Frontal cortex (tissue), 4 donors: ENCODE measurements at places on chromosomes 7 and 10. TPM values are rescaled to one million over a fixed set of nuclear protein-coding genes. Genes with fewer than 3 reads are reported as not detected.

The ZC3HAV1L gene
- total RNA-seq, result 5.7 TPM

The HTR5A gene
- 2.9 TPM for total RNA-seq

- no peak for DNase-seq
Measured at GRCh38 chr10:71392292-71392691, 4.4 kb upstream of the CDH23 start.

- DNase-seq, result no peak
Measured at GRCh38 chr7:137127806-137128205, 215.7 kb downstream of the PTN start.

GRCh38 chr7:47211519-47211973 is 370.4 kb downstream of the TNS3 start:
- DNase-seq, result no peak

DNA sequence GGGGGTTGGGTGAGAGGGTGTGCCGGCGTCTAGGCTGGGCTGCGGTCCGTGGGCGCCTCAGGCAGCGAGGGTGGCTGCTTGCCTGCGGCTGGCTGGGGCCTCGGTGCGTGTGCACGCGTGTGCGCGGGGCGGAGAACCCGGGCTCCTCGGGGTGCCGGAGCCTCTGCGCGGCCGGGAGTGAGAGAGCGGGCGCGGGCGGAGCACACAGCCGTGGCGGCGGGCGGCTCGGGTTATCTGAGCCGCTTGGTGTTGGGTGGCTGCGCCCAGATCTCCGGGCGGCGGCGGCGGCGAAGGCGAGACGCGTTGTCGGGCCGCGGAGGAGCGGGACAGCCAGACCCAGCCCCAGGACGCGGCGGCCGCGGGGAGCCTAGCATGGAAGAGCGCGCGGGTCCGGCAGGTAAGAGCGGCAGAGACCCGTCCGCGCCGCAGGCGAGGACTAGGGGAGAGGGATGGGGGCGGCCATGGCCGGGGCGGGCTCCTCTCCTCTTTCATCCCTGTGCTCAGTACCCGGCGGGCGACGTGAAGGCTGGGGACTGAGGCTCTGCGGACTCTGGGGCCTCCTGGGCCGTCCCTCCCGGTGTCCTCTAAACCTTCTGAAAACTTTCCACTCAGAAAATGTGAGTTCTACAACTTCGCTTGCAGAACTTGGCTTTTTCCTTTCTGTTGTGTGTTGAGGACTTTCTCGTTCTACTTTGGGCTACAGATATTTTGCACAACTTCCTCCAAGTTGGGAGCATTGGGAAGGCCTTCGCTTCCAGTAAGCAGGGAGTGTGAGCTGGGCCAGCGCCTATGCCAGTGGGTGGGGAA is 9.8 kb upstream of the PAX2 start:
- DNase-seq, result no peak

GRCh38 chr10:4947635-4948596 is 15.3 kb upstream of the AKR1C1 start:
- DNase-seq, result peak; percentile 36

- DNase-seq, result no peak
Measured at GRCh38 chr7:54769203-54769602, 10.2 kb upstream of the SEC61G start.

DNA sequence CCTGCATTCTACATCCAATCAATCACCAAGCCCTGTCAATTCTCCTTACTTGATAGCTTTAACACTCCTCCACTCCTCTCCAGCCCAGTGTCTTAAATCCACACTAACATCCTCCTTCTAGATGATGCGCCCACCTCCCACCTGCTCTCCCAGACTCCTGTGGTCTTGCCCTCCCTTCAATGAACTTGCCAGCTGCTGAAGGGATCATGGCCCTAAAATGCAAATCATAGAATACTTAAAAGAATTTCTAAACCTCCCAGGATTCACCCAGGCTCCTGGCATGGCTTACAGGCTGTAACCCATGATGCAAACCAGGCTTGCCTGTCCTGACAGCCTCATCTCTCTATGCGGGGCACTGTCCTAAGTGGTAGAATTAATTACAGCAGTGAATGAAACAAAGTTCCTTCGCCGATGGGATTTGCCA is 43.6 kb downstream of the SYPL1 start:
- DNase-seq, result no peak

DNA sequence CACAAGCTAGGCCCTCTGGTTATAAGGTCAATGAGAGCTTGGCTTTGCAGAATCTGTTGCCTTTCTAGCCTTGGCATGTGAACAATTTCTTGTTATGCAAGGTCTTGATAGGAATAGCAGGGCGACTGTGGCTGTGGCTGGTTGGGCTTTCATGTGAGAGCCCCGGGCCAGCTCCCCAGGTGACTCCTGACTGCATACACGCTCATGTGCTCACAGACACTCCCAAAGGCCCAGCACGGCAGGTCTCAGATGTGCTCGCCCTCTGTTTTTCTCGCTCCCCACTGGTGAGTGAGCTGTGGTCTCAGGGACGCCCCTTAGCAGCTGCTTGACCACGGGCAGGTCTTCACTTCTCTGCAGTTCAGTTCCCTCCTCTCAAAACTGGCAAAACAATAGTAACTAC is 37.1 kb upstream of the ZNF32 start:
- DNase-seq, result no peak

DNA sequence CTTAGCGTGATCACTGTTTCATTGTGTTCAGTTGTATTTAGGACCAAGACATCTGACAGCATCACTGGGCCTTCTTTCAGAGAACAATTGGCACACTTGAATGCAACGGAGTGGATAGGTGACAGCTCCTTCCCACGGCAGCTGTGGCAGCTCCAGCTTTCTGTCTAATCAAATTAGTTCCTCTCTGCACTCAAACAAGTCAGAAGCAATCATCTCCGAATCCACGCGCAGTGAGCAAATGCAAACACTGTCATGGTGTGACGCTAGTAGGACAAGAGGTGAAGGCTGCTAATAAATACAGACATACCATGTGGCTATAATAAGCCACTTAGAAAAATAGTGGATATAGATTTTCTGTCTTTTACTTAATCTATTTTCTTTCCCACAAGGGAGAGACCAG is 542.4 kb downstream of the ACTR3B start:
- no peak for DNase-seq

- DNase-seq, result no peak
Measured at GRCh38 chr7:27198871-27199801, 755 bp downstream of the HOXA13 start.
